ENCODE measurements at places on chromosomes 6 and 20.
A peak's percentile ranks its signal among the peaks of the same experiment; 100 is the strongest.

DNA sequence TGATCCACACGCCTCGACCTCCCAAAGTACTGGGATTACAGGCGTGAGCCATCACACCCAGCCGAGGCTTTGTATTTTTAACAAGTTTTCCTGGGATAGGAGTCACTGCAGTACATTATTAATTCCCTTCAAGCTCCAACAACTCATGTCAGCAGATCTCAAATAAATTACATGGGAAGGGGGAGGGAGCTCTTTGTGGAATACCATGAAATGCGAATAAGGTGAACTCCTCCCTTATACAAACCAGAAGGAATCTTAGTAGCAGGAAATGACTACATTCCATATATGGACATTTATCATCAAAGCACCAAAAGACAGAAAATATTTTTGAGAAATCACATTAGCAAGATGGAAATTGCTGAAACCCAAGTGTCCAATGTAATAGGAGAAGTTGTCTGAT is 2.9 kb downstream of the GSS start:
- no peak for DNase-seq

DNA sequence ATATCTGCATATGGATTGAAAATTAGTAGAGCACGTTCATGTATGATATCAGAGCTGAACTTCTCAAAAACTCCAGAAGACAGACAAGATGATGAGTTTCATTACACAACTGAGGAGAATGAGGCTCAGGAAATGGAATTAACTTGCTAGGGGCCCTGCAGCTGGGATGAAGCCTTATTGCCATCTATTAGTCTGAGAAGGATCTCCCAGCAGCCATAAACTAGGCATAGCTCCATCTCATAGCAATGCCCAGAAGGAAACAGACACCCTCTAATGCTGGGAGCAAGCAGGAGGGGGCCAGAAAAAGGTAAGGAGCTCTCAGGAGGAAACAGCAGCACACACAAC is 18.0 kb downstream of the TFEB start:
- no peak for DNase-seq

- DNase-seq: no peak
Observed at GRCh38 chr6:139355172-139355571, 19.3 kb downstream of the CITED2 start.

DNA sequence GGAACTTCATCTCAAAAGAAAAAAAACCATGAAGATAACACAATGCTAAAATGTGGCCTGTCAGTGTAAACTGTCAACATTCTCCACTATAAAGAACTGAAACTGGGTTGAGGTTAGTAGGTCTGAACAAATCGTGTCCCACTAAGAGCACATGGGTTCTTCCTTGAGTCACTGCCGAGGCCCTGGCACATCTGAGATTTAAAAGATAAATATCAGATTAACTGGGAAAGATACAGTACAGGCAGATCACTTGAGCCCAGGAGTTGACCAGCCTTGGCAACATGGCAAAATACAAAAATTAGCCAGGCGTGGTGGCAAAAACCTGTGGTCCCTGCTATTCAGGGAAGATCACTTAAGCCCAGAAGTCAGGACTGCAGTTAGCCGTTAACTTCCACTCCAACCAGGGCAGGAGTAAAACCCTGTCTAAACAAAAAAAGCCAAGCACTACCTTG is 5.6 kb downstream of the EEF1A1 start:
- DNase-seq: no peak

- DNase-seq: no peak
Observed at GRCh38 chr6:27250277-27251111, 3.0 kb downstream of the PRSS16 start.

DNA sequence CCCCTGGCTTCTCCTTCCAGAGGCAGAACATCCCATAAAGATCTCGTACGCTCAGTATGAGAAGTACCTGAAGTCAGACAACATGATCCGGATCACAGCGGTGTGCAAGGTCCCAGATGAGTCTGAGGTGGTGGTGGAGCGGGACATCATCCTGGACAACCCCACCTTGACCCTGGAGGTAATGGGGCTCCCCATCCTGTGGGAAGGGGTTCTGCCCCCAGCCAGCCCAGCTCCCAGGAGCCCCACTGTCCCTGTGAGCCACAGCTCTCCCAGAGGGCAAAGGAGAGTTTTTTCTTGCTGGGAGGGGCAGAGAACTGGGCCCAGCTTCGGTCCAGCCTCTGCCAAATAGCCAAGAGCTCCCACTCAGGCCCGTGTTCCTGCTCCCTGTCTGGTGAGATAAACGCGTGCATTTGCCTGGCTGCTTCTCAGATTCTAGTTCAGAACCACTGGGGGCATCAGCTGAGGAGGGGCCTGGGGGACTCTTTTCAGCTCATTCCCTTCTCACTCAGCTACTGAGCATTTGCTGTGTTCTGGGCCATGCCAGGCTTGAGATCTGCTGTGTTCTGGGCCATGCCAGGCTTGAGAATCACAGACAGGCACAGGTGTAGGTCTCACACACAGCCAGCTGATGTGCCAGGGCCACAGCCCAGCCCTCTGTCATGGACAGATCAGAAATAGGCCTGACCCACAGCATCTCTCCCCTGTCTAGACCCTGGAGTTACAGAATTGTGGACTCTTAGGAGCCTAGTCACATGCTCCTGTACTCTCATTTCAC is 39.5 kb downstream of the TGM3 start:
- DNase-seq: no peak

DNA sequence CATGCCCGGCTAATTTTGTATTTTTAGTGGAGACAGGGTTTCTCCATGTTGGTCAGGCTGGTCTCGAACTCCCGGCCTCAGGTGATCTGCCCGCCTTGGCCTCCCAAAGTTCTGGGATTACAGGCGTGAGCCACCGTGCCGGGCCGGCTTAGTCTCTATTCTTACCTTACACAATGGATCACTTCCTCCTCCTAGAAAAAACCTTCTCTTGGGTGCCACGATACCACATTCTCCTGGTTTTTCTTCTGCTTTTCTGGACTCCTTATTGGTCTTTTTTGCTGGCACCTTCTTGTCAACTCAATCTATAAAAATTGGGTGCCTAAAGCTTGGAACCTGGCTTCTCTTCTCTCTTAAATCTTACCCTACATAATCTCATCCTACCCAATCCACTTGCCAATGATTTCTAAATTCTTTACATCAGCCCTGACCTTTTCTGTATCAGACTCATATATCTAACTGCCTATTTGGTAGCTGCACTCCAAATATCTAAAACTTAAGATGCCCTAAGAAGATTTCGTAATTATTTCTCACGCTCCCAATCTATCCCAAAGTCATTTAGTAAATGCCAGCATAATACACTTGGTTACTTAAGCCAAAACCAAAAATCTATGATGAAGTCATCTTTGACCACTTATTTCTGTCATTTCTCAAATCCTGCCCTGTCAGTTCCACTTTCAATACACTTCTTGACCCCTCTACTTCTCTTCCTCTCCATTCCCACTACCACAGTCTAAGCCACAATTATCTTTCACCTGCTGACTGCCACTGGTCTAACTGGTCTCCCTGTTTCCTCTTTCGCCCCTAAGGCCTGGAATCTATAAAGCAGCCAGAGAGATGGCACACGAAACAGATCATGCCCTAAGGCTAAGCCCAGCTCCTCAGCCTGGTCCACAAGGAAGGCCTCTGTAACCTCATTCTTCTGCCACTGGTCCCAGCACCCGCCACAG is 43.2 kb downstream of the ELMO2 start:
- no peak for DNase-seq

GRCh38 chr6:41546866-41547798 is 951 bp downstream of the FOXP4 start:
- no peak for DNase-seq

GRCh38 chr6:122730775-122731386 is 48.6 kb upstream of the FABP7 start:
- no peak for DNase-seq

DNA sequence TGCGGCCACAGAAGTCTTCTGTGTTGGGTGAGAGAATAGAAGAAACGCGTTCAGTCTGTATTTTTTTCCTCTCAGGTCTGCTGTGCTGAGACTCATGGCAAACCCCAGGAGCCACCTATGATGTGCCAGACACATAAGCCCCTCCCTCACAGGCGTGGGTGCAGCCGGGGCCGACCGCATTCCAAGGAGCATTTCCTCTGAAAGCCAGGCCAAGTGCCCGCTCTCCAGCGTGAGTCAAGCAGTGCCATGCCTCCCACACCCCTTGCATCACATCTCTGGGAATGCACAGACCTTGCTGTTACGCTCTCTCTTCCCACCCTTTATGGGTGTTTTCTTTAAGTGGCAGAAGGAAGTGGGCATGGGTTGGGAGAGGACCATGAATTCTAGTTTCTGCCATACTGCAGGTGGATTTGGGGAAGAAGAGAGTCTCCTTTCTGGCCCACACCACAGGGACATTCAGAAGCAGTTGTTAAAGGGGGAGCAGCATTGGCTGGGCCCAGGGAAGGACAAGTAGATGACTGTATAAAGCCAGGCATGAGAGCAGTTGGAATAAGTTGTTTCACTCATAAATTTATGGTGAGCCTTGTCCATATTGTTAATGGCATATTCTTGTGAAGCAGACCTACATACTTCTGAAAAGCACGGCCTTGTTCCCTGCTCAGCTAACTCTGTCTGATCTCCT is 37.1 kb upstream of the TFAP2A start:
- DNase-seq: peak; percentile 82

DNA sequence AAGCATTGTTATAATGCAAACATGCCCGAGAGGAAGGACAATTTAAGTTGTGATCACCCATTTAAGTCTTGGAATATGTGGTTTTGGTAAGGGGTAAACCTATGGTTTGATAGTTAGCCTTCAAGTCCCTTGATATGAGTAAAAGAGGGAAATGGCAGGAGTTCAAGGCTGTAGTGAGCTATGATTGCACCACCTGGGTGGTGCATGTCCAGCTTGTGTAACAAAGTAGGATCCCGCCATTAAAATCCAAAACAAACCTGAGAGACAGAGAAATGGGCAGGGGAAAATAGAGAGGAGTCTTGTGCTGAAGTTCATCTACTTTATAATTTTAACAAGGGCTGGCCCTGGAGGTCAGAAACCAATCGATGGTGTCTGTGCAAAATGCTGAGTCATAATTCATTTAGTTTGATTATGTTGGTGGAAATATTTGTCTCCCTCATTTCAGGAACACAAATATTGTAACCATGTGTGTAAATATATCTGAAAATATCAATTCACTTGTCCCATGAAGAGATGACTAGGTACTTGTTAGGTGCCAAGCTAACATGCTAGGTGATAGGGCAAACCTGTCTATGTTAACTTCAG is 23.2 kb upstream of the ARMH2 start:
- DNase-seq: no peak

DNA sequence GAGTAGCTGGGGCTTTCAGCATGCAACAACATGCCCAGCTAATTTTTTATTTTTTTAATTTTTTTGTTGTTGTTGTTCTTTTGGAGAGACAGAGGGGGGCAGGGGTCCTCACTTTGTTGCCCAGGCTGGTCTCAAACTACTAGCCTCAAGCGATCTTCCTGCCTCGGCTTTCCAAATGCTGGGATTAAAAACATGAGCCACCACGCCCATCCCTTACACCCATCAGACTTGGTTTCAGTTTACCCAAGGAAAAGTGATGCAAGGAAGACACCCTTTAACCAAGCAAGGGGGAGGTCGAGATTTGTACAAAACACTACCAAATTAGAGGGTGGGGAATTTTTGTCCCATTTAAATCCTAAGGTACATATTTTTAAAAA is 210.1 kb downstream of the ARHGAP18 start:
- DNase-seq: no peak

GRCh38 chr6:49462599-49462926 is 490 bp downstream of the MMUT start:
- no peak for DNase-seq

GRCh38 chr6:89350281-89350966 is 2.1 kb downstream of the UBE2J1 start:
- DNase-seq: no peak

GRCh38 chr6:67615796-67616195 is 1019.3 kb upstream of the ADGRB3 start:
- no peak for DNase-seq

GRCh38 chr20:2698186-2698817 is 5.7 kb downstream of the EBF4 start:
- DNase-seq: no peak

GRCh38 chr6:1094306-1094705 is 217.6 kb upstream of the FOXQ1 start:
- DNase-seq: no peak

DNA sequence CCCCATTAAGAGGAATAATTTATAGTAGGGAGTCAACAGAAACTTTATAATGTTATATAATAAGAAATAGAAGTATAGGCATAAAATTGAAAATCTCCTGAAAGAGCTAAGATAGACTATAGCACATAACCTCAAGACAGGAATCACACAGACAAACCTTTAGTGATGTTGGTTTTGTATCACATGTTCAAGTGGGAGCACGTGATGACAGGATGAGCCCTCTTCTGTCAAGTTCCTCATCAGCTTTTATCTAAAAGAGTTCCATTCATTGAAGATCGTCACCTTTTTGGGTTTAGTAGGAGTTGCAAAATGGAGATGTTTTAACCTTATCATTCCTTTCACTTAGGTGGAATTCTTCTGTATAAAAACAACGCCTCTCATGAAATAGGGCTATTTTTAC is 127.0 kb downstream of the MCHR2 start:
- DNase-seq: no peak

DNA sequence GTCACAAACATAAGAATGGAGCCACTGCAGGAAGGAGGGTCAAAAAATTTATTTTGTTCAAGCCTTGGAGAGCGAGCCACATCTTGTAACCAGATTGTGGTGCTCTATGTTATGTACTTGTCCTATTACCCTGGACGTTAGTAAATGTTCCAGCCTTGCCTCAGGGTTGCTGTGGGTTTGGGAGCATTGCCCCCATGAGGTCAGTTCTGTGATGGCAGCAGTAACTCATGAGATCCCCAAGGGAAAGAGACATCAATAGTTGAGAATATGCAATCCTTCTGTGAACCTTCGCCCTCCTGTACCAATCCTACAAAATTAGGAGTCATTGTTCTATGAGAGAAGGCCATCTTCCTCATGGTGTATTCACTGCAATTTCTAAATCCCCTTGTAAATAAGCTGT is 16.4 kb upstream of the CFAP206 start:
- DNase-seq: no peak

DNA sequence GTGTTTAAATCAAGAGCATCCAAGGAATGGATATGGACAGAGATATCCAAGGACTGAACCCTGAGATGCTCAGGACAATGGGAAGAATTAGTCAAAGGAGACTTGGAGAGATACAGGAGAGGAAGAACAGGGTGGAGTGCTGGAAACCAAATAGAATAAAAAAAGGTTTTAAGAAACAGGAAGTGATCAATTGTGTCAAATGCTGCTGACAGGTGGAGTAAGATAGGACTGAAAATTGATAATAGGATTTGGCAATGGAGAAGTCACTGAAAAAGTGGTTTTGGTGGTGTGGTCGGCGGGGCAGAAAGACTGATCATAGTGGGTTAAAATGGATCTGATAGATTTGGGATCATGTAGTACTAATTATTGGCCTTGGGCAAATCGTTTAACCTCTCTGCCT is 37.9 kb upstream of the PNRC1 start:
- DNase-seq: no peak

GRCh38 chr6:455835-456234 is 64.3 kb downstream of the IRF4 start:
- DNase-seq: no peak

DNA sequence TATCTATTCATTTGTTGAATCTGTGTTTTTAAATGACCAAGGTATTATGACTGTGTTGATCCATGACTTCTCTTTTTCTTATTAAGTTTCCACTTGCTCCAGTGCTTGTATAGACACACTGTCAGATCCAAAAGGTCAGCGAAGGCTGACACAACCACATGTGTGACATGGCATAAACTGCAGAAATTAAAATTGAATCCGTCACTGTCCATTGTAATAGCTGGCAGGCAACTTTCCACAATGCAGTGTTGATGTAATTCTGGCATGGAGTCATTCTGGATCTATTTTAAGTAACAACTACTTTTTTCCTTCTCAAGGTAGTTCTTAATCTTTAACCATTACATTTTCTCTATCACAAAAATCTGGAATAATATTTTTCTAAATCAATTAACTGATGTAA is 145.3 kb downstream of the AIG1 start:
- no peak for DNase-seq
